ENCODE measurements at places on chromosomes 16 and 17. TPM values are rescaled to one million over a fixed set of nuclear protein-coding genes. Genes with fewer than 3 reads are reported as not detected.

- no peak for DNase-seq
- no peaks in the 10 kb centered on the region for H3K36me3 ChIP-seq
- H3K4me1 ChIP-seq, result peaks cover 18% of the 10 kb centered on the region
- peaks cover 31% of the 10 kb centered on the region for H3K27me3 ChIP-seq
Observed at GRCh38 chr17:71142333-71142732, 973.0 kb downstream of the KCNJ2 start.

IL21R gene
- total RNA-seq, result not detected

GRCh38 chr17:36730857-36731490 is 129.6 kb downstream of the MRM1 start:
- peaks cover 15% of the 10 kb centered on the region for H3K4me1 ChIP-seq
- peaks cover 49% of the 10 kb centered on the region for H3K27me3 ChIP-seq
- H3K36me3 ChIP-seq, result no peaks in the 10 kb centered on the region

- H3K4me1 ChIP-seq, result peaks cover 7% of the 10 kb centered on the region
- peaks cover 40% of the 10 kb centered on the region for H3K27me3 ChIP-seq
- H3K4me3 ChIP-seq, result no peak overlapping the region
- H3K36me3 ChIP-seq, result no peaks in the 10 kb centered on the region
Observed at GRCh38 chr16:49442805-49443204, 69.2 kb downstream of the C16orf78 start.

DNA sequence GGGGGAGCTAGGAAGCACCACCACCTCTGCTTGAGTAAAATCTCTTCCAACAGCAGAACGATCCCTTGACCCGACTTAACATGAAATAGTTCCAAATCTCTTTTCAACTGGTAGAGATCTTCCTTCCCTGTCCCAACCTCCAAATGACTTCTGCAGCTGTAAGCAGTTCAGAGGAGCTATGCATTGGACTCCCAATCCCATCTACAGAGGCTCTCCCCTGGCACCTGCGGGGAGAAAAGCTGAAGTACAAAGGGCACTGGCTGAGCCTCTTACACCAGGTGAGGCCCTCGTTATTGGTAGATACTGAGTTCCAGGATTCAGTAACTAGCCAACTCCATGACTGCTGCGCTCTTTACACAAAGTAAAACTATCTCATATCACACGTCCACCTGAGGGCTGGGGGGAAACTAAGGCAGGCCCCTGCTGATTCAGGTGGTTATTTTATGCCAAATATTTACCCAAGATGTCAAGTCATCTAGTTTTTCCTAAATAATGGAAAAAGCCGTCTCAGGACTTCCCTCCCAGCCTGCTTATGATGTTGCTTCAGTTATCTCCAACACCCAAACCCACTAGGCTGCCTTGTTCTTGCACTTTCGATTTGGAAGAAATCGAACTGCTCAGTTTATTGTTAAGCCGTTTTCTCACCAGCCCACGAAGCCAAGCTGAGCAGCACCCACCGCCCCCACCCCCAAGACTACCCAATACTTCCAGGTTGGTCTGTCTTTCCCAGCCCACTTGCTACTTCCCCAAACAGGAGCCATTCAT is 3.2 kb downstream of the ACTG1 start:
- peak overlapping the region; percentile 96 for H3K4me3 ChIP-seq
- H3K36me3 ChIP-seq, result peaks cover 41% of the 10 kb centered on the region
- H3K4me1 ChIP-seq, result peaks cover 26% of the 10 kb centered on the region

GRCh38 chr16:55401046-55401445 is 77.0 kb downstream of the IRX6 start:
- DNase-seq, result no peak
- H3K27me3 ChIP-seq, result peaks cover 25% of the 10 kb centered on the region
- no peak overlapping the region for H3K27ac ChIP-seq

C1QTNF8 gene
- not detected for total RNA-seq

GRCh38 chr17:54007855-54008254 is 185.1 kb downstream of the KIF2B start:
- DNase-seq, result no peak
- H3K4me3 ChIP-seq, result no peak overlapping the region
- no peaks in the 10 kb centered on the region for H3K4me1 ChIP-seq
- H3K27ac ChIP-seq, result no peak overlapping the region
- no peaks in the 10 kb centered on the region for H3K36me3 ChIP-seq

Measured in progenitor cell of endocrine pancreas (in vitro differentiated cells).